Midbrain (tissue), 1 donor: ENCODE measurements at places on chromosomes 11 and 22.

DNA sequence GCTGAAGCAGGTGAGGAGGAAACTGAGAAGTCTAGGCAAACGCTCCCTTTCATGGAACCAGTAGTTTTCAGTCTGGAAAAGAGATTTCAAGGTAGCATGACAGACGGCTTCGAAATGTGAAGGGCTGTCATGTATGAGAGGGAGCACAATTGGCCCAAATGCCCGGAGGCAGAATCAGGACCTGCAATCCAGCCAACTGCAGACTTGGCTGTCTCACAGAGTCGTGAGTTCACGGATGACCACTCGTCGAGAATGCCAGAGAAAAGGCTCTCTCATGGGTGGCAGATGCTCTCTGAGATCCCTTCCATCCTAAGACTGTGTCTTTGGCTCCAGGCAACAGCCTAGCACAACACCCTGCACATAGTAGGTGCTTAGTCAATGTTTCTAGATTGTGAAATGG lies 134.8 kb downstream of the DSCAML1 start:
- DNase-seq, result no peak

DNA sequence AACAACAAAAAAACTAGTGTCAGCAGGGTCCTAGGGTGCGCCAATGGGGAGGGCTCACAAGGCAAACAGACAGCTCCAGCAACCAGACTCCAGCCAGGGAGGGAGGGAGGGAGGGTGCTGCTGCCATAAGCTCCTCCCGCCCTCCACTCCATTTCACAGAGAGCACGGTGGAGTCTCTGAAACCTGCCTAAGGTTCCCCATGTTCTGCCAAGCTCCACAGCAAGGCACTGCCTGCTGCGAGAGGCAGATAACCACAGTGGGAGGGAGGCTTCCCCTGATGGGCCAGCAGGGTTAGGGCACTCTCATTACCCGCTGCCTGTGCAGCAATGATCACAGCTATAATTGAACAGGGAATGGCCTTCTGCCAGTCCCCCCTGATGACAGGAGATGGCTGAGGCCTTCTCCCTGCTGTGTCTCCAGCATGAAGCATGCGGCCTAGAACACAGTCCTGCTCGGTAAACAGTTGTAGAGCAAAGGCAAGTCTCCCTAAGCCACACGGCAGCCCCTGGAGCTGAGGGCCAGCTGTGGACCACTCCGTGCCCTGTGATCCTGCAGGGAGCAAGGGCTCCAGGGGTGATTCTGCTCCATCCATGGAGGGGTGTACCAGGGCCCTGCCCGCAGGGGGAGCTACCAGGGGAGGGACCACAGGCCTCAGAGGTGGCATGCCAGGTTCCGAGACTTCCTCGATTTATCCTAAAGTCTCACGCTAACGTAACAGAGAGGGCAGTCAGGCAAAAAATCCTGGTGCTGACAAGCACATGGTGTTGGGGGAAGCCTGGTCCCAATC lies 42.9 kb downstream of the PC start:
- DNase-seq, result peak; percentile 22

- no peak for DNase-seq
Measured at GRCh38 chr22:18035751-18036150, 11.4 kb upstream of the MICAL3 start.

GRCh38 chr11:35802672-35803071 lies 140.1 kb downstream of the TRIM44 start:
- no peak for DNase-seq

GRCh38 chr11:130671801-130672700 lies 223.6 kb downstream of the ADAMTS15 start:
- peak; percentile 6 for DNase-seq

DNA sequence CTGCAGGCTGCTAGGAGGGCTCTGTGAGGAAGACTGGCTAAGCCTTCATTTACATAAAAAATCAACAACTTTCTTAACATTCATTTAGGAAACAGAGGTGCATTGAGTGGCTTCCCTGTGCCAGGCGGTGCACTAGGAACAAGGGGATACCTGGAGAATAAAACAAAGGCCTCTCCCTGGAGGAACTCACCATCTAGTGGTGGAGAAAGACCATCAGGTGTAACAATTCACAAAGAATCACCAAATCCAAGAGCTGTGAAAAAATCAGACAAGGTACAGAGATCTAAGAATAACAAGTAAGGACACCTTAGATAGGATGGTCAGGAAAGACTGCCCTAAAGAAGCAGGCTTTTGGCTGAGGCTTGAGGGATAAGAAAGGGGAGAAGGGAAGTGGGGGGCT lies 40.3 kb downstream of the CSNK2A3 start:
- DNase-seq, result no peak

GRCh38 chr22:17120281-17120680 lies 879 bp downstream of the TMEM121B start:
- no peak for DNase-seq

DNA sequence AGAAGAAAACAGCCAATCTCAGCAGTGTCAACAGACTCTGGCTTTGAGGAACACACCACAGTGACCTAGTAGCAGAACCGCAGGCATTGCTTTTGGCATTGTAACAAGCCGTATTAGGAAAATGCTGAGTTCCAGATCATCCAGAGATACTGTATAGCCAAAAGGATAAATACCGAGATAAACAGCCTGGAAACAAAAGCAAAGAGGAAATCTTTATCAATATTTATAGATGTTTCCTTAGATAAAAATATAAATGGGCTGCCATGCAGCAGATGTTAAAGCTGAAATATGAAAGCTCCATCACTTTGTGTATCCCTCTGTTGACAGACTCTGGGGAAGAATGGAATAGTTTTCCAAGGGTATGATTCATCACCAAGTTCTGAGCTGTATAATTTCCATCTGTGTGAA lies 98.9 kb upstream of the TP53AIP1 start:
- DNase-seq, result no peak

DNA sequence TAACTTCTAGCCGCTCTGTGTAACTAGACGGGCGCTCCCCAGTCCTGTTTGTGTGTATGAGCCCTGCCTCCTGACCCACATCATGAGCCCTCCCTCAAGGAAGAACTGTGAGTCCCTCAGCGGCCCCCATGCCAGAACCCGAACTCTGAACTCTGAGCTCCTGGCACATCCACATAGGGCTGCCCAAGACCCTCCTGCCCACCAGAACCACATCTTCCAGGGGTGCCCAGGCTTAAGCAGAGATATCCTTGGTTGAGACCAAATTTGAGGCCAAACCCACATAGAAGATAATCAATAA lies 3.0 kb downstream of the TRIM29 start:
- DNase-seq, result no peak

- no peak for DNase-seq
Measured at GRCh38 chr22:38461057-38461413, 6.0 kb upstream of the KCNJ4 start.

DNA sequence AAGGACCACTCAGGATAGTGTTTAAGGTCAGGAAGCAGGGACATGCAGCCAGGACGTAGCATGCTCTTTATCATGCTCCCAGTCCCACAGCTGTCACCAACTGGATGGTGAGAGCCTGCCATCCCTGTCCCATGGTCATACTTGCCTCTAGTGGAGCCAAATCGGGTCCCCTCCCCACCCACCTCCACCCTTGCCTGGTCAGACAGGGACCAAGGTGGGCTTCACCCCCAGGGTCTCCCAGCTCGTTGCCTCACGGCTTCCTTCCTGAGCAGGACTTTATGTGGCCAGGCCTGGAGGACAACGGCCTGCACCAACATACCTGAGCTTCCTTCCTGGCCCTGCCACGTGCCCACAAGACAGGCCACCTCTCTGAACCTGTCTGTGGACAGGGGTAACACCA lies 19.8 kb downstream of the A4GALT start:
- DNase-seq, result no peak

DNA sequence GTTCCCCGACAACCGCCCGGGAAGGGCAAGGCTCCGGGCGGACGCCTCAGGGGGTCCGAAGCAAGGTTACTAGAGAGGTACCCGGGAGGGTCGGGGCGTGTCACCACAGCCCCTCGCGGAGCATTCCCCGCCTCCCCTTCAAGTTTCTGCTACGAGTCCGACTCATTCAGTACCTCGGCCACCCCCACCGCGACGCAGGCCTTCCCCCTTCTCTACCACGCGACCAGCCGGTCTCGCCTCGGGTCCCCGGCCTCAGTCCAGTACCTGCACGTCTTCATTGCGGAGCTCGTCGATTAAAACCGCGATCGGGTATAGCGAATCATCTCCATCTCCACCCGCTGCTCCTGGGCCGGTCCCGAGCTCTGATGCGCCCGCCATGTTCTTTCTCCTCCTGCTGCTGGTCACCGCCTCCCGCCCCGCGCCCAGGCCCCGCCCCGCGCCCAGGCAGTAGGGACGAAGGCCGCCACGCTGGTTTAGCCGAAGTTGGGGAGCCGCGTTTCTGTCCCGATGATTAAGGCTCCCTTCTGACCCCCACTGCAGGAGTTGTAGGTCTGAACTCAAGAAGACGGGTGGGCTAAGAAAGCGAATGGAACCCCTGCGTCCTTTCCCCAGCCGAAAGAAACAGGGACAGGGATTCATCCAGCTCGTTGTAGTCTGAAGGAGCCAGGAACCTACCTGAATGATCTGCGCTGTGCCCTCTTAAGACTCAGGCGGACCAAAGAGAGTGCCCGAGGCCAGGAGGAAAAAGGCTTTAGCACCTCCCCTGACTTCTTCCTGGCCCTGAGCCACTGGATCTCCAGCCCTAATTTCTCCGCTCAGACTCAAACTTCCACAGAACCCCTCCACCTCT lies at the start of gene PPP2R1B:
TSS of gene PPP2R1B (minus strand) at position 406 of the 850 bp plus-strand sequence. CDS start at position 378, 28 bp downstream.
- DNase-seq, result peak; percentile 84

DNA sequence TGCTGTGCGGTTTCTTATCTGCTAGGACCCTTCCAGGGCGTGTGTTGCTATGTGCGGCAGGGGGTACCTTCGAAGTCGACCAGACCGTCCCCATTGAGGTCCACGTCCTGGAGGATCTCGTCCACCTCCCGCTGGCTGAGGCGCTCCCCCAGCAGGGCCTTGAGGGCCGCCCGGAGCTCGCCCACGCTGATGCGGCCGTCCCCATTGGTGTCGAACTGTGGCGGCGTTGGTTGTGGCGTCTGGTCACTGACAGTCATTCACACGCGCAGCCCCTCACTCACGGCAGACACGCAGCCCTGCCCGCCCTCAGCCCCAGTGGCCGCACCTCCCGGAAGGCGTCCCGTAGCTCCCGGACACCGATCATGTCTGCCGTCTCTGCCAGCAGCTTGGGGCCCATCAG lies 3.5 kb downstream of the CABP2 start:
- DNase-seq, result no peak

DNA sequence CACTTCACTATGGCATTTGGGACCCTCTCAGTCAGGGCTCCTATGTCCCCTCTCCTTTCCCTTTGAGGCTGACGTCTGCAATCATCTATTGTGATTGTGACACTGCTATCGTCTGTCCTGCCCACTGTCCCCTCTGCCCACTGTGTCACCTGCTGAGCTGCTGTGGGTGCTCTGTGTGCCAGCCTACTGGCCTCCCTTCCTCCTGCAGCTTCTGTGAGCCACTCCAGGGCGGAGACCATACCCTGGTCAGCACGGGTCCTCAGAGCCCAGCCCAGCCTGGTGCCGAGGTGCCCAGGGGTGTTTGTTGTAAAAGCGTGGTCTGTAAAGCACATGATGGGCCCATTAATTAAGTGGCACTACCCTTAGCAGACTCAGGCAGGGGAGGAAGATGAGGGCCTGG lies 29.4 kb downstream of the MPPED1 start:
- no peak for DNase-seq

- DNase-seq, result no peak
Measured at GRCh38 chr11:119802670-119803069, 73.7 kb upstream of the NECTIN1 start.

DNA sequence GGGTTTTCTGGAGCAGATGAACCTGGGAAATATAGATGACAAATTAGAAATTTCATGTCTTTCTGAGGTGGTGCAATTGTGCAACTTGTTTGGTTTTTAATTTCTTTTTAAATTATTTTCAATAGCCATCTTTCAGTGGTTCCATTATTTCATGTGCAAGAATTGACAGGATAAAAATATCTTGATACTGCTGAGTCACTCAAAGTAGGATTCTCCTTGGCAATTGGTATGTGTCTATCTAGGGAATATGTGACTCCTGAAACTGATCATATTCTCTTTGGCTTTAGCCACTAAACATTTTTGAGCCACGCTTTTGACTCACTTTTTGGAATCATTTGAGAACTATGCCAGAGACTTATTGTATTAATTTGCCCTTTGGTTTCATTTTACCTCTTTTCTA lies 331.5 kb downstream of the KCNA4 start:
- DNase-seq, result no peak

- DNase-seq, result peak; percentile 28
Measured at GRCh38 chr22:37752189-37753087, 55.3 kb upstream of the GCAT start.

GRCh38 chr22:49427341-49427740 lies 400.3 kb downstream of the BRD1 start:
- no peak for DNase-seq

- peak; percentile 2 for DNase-seq
Measured at GRCh38 chr11:81007046-81007445, 1566.2 kb upstream of the TENM4 start.

GRCh38 chr11:58276151-58276550 lies 8.1 kb upstream of the OR10W1 start:
- DNase-seq, result no peak

DNA sequence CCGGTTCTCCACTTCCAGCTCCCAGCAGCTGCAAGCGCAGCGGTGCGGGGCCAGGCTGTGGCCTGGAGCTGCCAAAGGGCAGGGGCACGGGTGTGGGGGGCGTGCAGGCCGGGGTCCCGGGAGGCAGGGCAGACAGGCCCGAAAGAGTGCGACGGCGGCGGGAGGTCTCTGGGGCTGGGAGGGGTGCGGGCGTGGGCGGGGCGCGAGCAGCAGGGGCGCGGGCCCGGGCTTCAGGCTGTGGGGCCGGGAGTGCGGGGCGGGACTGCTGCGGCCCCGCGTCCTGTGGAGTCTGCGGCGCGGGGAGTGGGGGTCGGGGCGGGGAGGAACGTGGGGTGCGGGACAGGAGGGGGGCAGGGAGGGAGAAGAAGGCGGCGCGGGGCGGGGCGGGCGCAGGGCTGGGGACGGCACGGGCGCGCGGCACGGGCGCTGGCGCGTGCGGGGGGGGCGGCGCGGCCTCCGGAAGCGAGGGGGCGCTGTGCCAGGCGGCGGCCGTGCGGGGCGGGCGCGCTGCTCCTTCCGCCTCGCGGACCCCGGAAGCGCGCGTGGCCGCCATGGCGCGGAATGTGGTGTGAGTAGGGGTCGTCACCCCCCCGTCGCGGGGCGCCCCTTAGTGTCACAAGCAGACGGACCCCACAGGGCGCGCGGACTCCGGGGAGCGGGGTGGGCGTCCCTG lies at the start of gene MRPL23:
TSS of gene MRPL23 (plus strand) at position 521 of the 673 bp plus-strand sequence. CDS start at position 552, 31 bp downstream.
- no peak for DNase-seq

GRCh38 chr11:64846998-64847666 lies 2.7 kb upstream of the CDC42BPG start:
- peak; percentile 89 for DNase-seq

DNA sequence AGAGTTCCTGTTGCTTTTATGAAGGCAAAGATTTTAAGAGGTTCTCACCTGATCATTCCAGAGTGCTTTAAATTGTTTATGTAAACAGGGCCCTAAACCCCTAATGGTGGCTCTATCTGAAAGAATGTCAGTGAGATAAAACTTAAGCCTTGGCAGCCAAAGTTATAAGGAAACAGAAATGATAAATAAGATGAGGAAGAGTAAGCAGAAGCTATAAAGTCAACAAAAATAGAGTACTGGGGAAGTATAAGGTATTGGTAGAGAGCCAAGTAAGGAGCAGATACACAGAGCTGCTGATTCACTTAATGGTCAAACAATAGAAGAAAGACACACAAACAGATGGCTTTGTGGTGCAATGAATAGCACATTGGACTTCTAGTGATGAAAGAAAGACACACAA lies 37.9 kb downstream of the TMPRSS5 start:
- DNase-seq, result no peak
